Umbilical cord (tissue), 2 donors: ENCODE measurements at places on chromosomes 13 and 19. TPM values are rescaled to one million over a fixed set of nuclear protein-coding genes. Genes with fewer than 3 reads are reported as not detected.

Gene PSG4
- 17.8 TPM for total RNA-seq

Gene KLK5
- total RNA-seq = not detected

Gene NLRP9
- 1.2 TPM for total RNA-seq

Gene NALCN
- total RNA-seq = 4.8 TPM

Gene SLC25A15
- total RNA-seq = 33.7 TPM

Gene RUBCNL
- total RNA-seq = 3.6 TPM

Gene CD70
- total RNA-seq = not detected

Gene PEG3
- 181 TPM for total RNA-seq

Gene PROZ
- 3.1 TPM for total RNA-seq

Gene PGLYRP2
- total RNA-seq = not detected

Gene GNG7
- 0.48 TPM for total RNA-seq

Gene ZNF548
- 33.7 TPM for total RNA-seq

Gene HCST
- not detected for total RNA-seq

Gene RFPL4A
- not detected for total RNA-seq

Gene ZNF626
- 29.1 TPM for total RNA-seq

Gene ZNF726
- total RNA-seq = 12.0 TPM

Gene LEUTX
- not detected for total RNA-seq

Gene SOX21
- 0.24 TPM for total RNA-seq

DNA sequence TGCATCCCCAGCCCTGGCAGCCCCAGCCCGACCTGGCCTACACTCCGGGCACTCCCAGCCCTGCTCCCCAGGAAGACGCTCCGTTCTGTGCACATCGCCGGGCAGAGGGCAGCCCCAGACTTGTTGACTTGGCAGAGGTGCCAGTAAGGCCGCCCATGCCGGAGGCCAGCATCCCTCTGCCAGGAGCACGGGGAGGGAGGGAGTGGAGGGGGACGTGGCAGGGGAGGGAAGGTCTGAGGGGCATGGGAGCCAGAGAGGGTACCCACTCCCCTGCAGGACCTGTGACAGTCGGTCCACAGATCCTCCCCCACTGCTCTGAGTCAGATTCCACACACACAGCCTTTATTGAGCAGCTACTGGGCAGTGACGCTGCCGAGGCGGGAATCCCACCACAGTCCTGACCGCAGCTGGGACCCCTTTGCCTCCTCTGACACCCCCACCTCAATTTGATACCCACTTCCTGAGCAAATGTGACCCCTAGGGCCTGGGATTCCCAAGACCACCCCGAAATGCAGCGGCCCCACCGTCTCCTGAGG lies 1.9 kb upstream of the NKPD1 start:
- DNase-seq = no peak

GRCh38 chr19:37933937-37934358 lies 26.9 kb downstream of the SIPA1L3 start:
- DNase-seq = peak; percentile 22

GRCh38 chr19:15448778-15449619 lies 757 bp downstream of the WIZ start:
- DNase-seq = no peak

DNA sequence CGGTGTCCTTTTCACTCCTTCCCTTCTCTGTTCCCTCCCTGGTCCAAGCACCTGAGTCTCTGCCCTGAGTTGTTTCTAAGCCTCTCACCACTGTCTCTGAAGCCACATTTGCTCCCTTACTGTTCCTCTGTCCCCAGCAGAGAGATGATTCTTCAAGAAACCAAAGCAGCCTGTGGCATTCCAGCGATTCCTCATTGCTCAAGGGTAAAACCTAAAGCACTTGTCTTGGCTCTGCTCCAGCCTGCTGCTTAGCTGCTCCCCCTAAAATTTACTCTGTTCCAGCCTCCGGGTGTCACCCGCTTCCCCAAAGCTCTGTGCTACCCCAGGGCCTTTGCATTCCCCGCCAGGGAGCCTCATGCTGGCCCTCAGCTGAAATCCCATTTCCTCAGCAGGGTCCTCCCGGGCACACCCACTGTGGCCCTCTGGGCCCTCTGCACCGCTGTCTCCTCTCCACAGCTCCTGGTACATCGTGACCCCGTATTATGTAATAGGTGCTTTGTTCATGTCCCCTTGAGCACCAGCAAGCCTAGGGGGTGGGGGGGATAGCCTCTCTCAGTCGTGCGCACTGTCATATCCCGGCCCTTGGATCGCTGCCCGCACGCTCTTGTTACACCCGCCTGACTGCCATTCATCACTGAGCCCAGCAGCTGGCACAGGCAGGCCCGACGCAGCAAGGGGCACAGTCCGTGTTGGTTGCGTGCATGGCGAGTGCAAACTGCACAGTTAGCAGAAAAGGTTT lies 15.8 kb downstream of the TECR start:
- no peak for DNase-seq

DNA sequence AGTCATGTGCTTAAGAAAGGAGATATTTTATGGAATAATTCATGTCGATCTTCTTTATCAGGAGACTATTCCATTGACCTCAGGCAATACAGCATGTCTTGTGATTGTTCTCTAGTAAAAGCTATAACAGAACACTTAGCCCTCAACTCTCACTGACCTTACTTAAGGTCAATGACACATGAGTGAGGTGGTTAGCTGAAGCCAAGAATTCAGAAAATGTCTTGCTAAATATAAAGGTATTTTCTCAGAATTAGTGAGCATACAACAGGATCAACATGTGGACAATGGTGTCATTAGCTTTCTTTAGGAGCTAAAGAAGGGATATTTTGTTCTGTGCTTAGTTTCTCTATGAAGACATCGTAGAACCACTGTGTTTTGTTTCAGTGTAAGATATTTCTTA lies 1730.4 kb upstream of the SLC10A2 start:
- peak; percentile 55 for DNase-seq

- peak; percentile 83 for DNase-seq
Observed at GRCh38 chr19:46404753-46405468, 8.5 kb downstream of the CCDC8 start.

DNA sequence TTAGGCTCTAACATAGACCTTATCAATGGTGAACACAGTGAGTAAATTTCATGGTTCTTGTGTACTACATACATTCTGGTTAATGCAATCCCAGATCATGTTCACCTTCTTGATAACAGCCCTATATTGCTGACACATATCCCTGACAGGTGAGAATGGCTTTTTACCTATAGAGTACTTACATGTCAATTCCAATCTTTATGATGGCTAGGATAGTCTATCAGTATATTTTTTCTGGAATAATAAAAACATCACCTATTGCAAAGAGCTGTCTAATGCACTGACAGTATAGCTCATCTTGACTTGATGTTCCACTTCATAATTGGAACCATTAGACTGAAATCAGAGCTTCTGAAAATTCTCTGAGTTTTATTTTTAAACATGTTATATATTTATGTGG lies 199.4 kb downstream of the ENOX1 start:
- no peak for DNase-seq

GRCh38 chr19:2806736-2807378 lies 12.8 kb upstream of the ZNF554 start:
- DNase-seq = no peak

DNA sequence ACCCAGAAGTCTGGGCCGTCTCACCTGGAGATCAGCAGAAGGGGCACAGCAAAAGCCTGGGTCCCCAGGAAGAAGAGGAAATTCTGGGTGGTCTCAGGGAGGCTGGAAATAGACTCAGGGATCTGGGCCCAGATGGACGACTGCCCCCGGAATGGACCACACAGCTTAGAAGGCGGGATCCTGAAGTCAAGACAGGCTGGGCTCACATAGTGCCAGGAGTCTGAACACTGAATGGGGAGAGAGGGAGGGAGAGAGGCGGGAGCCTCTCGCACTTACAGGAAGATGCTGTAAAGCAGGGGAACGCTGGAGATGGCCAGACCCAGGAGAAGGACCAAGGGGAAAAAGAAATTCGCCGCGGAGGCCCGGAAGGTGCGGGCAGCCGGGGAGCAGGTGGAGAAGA lies 1.3 kb upstream of the LENG1 start:
- DNase-seq = no peak

- peak; percentile 69 for DNase-seq
Observed at GRCh38 chr13:34750078-34750931, 191.8 kb upstream of the NBEA start.

DNA sequence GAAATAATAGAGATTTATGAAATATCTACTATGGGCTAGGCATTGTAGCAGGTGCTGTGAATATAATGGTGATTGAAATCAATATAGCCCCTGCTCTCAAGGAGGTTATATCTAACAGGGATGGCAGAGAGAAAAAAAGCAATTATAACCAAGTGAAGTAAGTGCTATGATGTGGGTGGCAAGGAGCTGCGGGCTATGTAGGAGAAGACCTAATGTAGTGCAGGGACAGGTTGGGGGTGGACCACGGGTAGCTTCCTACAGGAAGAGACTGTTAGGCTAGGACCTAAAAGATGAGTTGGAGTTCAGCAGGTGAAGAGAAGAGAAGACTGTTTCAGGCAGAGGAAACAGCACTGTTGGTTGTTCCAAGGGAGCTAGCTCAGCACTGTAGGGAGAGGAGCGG lies 311.0 kb downstream of the KCNRG start:
- no peak for DNase-seq

GRCh38 chr19:58385313-58385890 lies 1.7 kb upstream of the RPS5 start:
- DNase-seq = no peak

GRCh38 chr13:21079761-21080592 lies 18.6 kb upstream of the LATS2 start:
- peak; percentile 74 for DNase-seq

DNA sequence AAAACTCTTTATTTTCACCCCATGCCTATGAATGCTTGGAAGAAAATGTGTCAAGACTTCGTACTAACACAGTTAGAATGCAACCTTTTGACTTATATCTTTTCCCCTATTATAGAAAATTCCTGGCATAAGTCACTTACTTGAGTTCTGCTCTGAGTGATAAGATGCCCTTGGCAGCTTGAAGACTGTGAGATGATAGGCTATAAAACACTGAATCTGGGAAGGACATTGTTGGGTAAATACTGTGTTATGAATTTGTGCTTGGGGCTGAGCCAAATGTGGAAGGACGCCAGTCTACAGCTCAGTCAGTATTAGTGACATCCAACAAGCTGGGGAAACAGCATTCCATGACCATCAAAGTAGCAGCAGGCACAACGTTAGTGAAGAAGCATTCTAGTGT lies 368.0 kb upstream of the SGCG start:
- DNase-seq = peak; percentile 79

- no peak for DNase-seq
Observed at GRCh38 chr19:31562966-31563612, 213.9 kb upstream of the TSHZ3 start.

DNA sequence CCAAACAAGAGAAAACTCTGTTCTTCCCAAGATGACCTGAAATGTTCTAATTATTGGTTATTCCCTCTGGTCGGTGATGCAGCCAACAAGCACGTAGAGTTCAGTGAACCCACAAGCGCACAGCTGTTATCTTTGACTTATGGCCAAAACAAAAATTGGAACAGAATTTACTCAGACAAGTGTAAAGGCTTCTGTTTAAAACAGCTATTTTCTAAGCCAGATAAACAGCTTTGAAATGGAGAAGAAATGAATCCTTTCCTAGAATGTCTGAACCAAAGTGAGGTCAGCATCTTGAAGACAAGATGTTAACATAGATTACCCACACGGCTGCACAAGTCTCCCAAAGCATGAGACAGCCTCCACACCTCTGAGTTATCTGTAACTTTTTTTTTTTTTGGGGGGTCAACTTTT lies 669.2 kb downstream of the DIAPH3 start:
- no peak for DNase-seq

GRCh38 chr13:103055166-103055565 lies 11.1 kb downstream of the SLC10A2 start:
- no peak for DNase-seq

DNA sequence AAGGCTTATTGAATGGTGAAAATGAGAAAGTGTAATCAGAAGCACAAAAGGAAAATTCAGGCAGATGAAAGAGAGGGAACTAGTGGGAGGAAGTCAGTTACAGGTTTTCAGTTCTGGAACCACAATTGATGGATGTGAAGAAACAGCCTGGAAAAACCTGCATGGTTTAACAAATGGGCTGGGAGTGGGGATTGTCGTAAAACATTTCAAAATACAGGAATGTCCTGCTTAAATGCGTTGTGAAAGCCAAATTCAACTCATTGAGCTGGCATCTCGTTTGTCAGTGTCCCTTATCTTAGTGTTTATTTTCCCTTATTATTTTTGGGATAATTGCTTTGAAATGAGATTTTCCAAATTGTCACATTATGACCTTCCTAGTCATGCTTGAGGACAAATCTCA lies 106.5 kb upstream of the RFC3 start:
- no peak for DNase-seq

DNA sequence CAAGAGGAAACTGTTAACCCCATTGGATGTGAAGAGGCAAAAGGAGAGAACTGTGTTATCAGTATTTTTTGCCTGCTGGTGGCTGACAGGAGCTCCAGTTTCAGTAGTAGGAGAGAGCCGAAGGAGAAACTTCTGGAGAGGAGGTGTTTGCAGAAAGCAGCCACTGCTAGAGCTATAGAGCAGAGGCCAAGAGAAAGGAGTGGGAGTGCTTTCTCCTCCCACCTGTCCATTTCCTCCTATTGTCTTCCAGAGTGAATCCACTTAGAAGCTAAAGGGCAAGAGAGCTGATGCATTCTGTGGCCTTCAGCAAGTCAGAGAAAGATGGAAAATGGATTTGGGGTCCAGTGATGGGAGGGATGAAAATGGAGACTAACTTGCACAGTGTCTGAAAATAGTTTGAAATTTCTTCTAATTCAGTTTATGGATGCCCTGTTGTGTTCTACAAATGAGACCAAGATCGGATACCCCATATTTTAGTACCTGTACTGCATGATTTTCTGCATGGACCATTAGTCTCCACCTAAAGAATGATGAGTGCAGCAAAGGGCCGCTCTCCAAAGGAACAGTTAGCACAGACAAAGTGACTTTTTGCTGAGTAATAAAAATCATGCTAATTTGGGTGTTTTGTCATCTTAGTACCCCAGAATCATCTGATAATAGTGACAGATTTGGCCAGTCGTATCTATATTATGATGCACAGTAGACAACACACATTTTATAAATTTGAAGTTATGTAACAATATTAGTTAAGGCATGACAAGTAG lies 10.7 kb downstream of the HS6ST3 start:
- no peak for DNase-seq

GRCh38 chr19:3625996-3626472 lies 556 bp downstream of the CACTIN start:
- no peak for DNase-seq

- DNase-seq = peak; percentile 19
Observed at GRCh38 chr19:5719274-5719960, 529 bp downstream of the LONP1 start.

- DNase-seq = no peak
Observed at GRCh38 chr13:107208889-107209288, 641.0 kb upstream of the ARGLU1 start.

DNA sequence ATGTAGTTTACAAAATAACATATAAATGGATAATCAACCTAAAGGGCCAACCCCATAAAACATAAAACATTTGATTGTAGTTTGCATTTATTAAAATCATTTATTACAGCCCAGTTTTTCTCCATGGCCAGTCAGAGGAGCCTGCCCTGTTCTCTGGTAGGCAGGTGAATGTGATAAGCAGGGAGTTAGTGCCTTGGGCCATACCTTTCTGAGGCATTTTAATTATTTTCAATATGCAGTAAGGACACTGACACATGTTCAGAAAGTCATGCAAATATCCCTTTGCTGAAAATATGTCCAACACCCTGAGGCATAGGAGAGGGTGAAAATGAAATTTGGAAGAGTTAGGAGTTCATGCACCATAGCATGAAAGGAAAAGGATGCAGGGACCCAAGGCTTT lies 242.6 kb upstream of the EDNRB start:
- no peak for DNase-seq
